ENCODE measurements at places on chromosomes 12 and 14.
A peak's percentile ranks its signal among the peaks of the same experiment; 100 is the strongest.

- no peak for DNase-seq
These were observed 14.4 kb downstream of the FAM222A start for GRCh38 chr12:109727746-109728726.

DNA sequence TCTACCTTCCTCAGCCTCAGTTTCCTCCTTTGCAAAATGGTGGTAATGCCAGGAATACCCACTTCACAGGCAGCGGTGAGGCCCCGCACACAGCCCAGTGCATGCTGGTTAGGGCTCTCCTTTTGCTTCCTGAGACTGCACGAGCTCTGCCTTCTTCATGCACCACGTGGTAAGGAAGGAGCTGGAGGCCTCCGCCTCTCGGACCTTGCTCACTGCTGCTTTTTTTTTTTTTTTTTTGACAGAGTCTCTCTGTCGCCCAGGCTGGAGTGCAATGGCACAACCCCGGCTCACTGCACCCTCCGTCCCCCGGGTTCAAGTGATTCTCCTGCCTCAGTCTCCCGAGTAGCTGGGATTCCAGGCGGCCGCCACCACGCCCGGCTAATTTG lies 18.1 kb downstream of the TAMALIN start:
- DNase-seq, result no peak

DNA sequence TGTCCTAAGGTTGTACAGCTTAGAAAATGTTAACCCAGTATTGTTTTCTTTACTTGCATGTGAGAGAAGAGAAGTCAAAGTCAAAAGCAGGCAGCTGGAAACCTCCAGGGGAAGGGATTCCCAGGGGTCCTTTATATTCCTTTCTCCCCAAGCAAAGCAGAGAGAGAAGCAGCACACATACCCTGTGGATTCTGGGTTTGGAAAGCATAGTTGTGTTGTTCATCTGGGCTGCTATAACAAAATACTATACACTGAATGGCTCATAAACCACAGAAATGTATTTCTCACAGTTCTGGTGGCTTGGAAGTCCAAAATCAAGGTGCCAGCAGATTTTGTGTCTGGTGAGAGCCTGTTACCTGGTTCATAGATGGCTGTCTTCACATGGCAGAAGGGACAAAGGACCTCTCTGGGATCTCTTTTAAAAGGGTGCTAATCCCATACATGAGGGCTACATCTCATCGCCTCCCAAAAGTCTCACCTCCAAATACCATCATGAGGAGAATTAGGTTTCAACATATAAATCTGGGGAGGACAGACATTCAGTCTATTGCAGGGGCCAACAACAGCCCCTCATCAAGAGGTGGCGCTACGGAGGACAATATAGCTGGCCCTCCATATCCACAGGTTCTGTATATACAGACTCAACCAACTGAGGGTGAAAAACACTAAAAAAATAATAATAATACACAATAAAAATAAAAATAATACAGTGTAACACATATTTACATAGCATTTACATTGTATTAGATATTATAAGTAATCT lies 19.3 kb upstream of the PCNX1 start:
- no peak for DNase-seq

- DNase-seq, result no peak
These were observed 29.9 kb upstream of the DDHD1 start for GRCh38 chr14:53183056-53183455.

GRCh38 chr12:46183112-46183511 lies 85.7 kb downstream of the SLC38A1 start:
- DNase-seq, result no peak

DNA sequence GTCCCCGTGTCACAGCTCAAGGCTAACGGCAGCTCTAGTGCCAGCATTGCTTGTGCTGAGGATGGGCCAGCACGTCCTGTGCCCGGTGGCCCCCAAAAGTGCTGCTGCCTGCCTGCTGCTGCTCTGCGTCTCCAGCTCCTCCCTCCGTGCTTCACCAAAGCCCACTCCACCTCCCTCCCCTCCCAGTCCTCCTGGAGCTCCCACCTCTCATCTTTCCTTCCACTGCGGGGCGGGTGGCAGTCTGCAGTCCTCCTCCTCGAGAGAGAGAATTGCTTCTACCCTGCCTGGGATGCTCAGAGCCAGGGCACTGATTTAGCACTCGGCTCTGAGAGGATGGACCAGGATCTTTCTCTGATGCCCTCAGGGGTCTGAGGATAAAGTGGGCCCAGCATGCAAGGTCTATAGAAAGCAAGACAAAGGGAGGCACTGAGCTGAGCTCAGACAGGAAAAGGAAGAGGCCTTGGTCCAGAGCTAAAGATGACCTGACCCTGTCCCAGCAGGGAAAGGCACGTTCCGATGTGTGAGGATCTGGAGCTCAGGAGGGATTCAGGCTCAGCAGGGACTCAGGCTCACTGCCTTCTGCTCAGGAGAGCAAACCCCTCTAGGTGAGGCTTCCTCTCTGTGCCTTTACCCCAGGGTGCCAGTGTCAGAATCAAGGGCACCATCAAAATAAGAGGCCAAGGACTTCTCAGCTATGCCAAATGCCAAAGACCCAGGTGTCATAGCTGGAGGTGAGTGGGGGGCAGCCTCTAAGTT lies 113.1 kb upstream of the FKBP4 start:
- no peak for DNase-seq

DNA sequence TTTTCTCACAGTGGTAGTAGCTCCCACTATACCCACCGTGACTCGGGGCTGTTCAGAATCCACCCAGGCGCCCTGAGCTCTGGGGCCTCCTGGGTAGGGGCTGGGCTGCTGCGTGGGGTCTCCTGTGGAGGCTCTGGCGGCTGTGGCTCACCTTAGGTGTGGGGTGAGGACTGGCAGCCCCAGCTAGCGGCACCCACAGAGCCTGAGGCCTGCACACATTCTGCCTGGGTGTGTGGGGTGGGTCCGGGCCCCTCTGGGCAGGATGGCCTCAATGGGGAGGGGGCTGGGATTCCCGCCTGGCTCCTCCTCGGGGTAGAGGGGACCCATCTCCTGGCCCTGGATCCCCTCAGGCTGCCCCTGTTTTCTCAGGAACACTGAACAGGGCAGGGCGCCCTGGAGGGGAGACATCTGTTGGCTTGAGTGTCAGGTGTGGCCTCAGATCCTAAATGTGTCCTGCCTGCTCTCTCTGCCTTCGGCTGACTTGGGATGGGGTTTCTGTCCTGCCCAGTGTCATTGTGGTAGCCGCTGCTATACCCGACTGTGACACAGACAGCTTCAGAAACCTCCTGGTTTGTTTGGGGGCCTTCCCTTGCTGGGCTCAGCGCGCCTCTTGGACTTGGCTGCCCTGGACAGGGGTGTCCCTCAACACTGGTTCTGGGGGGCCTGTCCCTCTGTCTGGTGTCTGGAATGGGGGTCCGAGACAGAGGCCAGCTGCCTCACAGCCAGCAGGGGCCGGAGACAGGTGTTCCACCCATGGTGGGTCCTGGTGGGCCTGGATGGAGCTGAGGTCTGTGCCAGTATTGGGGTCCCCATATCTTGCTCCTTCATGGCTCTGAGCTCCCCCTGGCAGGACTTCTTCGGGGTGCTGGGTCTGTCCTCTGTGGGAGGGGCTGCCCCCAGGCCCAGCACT lies 354.9 kb downstream of the TMEM121 start:
- DNase-seq, result no peak

- DNase-seq, result peak; percentile 94
These were observed 37.3 kb upstream of the ATXN2 start for GRCh38 chr12:111636209-111636945.

GRCh38 chr12:69120354-69120753 lies 119.0 kb upstream of the CPSF6 start:
- DNase-seq, result no peak

- peak; percentile 74 for DNase-seq
These were observed 42.4 kb upstream of the SGPP1 start for GRCh38 chr14:63770187-63770807.

DNA sequence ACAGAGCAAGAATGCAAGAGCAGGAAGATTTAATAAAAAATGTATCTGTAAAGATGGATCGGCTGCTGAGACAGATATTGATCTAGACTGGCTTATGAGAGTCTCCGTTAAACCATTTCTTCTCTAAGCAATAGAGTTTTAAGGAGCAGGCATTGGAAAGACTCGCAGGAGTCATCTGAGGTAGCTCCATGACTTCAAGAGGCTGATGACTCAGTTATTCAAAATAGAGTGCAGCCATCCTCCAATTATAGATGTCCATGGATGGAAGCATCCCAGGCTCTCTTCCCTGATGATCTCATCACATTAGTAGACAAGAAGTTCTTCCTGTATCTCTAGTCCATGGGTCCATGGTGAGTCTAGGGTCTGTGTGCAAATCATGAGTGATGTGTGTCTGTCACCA lies 638.3 kb upstream of the TMEM132C start:
- peak; percentile 22 for DNase-seq

GRCh38 chr12:24954261-24954660 lies 5.4 kb upstream of the BCAT1 start:
- DNase-seq, result no peak

DNA sequence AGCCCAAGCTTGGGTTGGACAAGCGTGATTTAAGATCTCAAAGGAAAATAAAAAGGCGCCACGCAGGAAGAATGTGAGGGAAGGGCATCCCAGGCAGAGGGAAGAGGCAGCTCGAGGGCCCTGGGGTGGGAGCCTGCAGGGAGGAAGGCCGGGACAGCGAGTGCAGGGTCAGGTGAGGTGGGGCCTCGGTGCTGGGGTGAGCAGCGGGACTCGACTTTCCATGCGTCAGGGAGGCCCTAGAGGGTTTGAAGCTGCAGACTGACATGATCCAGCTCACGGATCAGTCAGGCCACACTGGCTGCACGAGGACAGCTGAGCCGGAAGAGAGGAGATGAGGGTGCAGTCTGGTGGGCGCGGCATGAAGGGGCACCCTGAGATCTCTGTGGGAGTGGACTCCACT lies 145.8 kb downstream of the RBM19 start:
- no peak for DNase-seq

DNA sequence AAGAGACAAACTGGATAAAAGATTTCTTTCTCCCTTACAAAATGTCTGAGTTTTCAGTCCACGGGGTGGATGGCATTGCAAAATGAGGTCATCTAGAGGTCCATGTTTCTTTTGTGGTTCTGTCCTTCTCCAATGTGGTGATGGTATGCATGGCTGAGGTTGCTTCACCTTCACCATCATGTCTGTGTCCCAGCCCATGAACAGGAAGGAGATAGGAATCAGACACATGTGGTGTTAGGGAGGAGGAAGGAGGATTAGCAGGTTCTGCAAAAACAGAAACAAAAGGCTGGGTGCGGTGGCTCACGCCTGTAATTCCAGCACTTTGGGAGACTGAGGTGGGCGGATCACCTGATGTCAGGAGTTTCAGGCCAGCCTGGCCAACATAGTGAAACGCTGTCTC lies 11.0 kb upstream of the AEBP2 start:
- no peak for DNase-seq

- DNase-seq, result no peak
These were observed 2.5 kb upstream of the RNASE13 start for GRCh38 chr14:21037156-21037555.

GRCh38 chr12:95460896-95461295 lies 13.1 kb upstream of the METAP2 start:
- DNase-seq, result no peak

DNA sequence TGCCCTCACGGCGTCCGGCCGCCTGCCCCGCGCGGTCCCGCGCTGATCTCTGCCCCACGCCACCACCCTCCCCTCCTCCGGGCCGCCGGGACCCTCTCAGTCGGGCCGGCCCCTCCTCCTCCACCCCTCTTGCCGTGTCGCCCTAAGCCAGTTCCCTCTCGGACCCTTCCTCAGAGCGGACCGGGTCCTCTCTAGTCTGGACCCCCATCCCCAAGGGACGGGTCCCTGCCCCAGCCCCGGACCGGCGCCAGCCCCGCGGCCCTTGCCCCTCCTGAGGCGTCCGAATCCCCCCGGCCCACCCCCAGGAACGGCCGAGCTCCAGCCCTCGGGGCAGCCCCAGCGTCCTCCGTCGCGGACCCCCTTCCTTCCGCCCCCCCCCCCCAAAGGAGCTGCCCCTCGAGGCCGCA lies 485 bp downstream of the PPP4R4 start:
- DNase-seq, result no peak

DNA sequence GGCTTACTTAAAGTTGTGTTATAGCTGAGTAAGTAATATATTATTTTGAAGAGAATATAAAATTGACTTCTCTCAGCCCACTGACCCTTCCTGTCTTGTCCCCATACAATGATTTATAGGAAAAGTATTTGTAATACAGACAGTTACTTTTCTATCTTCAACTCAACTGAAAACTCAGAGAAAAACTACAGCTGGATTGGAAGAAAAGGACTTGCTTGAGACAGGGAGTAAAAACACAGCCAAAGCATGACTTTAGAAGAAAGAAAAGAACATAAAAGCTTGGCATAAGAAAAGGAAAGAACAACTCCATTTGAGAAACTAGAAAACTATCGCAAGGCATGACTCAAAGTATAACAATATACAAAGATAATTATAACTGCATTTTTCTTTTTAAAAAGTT lies 57.5 kb downstream of the MSRB3 start:
- DNase-seq, result no peak

- no peak for DNase-seq
These were observed 6.1 kb downstream of the CD9 start for GRCh38 chr12:6206327-6206726.

DNA sequence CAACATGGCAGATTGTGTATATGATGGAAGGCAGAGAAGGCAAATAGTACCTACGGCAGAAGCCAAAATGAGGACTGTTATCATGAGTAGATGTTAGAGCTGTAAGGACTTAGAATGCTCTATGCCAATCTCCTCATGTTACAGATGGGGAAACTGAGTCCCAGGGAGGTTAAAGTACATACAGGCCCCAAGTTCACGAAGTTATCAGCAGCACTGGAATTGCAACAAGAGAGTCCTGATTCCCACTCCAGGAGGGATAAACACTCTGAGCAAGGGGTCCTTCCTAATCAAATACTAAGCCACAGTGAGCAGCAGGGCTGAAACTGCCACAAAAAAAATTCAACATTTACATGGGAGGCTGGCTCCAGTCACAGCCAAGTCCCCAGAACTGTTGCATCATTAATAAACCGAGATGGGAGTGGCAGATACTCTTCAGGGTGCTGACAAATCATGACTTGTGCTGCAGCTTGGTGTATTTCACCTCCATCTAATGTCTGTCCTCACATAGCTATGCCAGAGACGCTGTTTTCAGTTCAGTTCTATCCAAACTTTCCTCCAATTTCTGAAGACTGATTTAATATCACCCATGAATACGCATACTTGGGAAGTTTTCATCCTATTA lies 24.2 kb downstream of the NUAK1 start:
- DNase-seq, result no peak

GRCh38 chr14:85060121-85060520 lies 469.8 kb upstream of the FLRT2 start:
- DNase-seq, result no peak

DNA sequence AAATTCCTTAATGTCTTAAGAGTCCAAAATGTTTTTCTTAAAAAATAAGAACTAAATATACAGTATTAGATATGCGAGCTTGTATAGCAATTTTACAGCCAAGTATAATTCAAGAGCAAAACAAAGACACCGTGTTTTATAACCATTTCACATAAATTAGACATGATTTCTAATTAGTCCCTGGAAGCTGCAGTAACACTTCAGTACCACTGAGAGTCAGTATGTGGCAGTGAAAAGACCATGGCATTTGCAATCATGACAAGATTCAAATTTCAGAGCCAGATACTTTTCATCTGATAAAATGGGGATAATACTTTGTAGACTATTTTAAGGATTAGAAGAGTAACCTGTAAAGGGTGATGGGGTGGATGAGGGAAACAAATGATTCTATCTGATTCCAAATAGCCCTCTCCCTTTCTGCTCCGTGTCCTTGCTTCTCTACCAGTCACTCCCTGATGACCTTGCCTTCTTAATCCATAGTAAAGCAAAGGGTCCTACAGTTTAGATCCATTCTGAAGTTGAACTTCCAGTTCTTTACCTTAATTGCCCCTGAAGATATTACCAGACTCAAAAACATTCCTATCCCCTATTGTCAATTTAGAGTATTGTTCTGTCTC lies 145.4 kb upstream of the ABCD2 start:
- peak; percentile 58 for DNase-seq

- no peak for DNase-seq
These were observed 10.8 kb downstream of the ITPK1 start for GRCh38 chr14:93104961-93105360.
